Mucosa of descending colon (tissue), 3 donors: ENCODE measurements at places on chromosomes 3 and 15. TPM values are rescaled to one million over a fixed set of nuclear protein-coding genes. Genes with fewer than 3 reads are reported as not detected.
A peak's percentile ranks its signal among the peaks of the same experiment; 100 is the strongest.

DNA sequence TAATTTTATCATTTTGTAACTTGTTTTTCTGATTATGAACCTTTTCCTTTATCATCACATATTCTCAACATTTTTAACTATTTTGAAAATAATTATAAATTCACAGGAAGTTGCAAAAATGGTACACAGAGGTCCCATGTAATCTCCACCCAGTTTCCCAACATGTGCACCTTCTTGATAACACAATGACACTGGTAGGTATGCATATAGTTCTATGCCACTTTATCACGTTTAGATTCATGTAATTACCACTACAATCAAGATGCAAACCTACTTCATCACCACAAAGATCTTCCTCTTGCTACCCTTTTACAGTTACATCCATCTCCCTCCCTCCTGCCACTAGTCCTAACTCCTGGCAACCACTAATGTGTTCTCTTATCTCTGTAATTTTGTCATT lies 413.9 kb downstream of the SHQ1 start:
- DNase-seq = no peak

DNA sequence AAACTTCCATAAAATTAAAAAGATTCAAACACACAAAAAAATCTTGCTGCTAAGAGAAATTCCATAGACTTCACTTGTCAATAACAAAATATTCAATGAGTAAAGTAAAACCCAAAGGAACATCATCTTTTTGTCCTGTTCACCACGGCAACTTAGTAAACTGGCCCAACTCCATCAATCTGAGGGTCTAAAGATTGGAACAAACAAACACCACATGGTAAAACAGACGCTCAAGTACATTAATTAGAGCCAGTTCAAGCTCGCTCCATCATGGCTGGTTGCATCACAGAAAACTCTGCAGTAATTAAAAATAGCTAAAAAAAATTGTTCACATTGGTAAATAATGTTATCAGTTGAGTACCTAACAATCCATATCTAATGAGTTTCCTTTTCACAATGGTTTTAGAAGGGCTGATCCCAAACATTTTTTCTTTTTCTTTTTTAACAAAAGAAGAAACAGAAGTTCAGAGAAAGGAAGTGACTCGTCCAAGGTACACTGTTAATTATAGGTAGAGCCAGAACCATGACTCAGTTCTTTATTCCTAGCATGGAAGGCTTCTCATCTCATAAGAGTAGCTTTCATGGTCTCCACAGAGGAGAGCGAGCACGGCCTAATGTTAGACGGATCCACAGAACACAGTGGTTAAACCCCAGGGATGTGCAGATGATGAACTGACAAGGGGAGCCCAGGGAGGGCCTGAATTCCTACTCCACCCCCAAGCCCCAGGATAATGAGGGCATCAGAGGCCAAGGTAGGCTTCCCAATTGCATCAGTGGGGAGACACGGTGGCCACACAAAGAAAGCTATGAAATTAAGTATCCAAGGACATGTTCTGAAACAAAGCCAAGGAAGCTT lies 79.2 kb upstream of the ARHGEF3 start:
- no peak for DNase-seq

- peak; percentile 18 for DNase-seq
These were observed 987 bp downstream of the PRTG start for GRCh38 chr15:55741833-55742497.

DNA sequence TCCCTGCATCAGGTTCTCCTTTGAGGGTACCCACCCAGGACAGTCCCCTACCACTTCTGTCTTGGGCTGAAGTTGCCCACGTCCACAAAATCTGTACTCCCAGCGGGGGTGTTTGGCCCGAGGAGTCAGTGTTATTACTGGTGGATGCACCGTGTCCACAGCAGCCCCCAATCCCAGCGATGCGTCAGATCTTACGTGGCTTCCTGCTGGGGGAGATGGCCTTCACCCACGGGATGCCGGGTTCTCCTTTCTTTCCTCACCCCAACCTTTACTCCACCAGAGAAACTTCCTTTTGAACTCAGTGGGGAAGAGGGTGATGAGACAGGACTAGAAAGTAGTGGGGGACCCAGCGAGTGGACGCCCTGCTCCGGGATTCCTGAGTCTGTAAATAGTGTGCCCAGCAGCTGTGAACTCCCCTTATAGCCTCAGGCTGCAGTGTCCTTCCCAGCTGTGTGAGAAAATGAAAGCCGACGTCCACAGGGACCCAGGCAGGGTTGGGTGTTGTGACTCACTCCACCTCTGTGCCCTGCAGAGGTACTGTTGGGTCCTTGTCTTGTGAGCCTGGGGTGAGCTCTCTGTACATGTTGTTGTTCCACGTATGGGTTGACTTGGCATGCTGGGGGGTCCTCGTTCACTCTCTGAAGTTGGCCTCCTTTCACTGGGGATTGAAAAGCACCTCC lies 31.5 kb downstream of the CRTAP start:
- no peak for DNase-seq

HIGD2B gene
- total RNA-seq = not detected

DNA sequence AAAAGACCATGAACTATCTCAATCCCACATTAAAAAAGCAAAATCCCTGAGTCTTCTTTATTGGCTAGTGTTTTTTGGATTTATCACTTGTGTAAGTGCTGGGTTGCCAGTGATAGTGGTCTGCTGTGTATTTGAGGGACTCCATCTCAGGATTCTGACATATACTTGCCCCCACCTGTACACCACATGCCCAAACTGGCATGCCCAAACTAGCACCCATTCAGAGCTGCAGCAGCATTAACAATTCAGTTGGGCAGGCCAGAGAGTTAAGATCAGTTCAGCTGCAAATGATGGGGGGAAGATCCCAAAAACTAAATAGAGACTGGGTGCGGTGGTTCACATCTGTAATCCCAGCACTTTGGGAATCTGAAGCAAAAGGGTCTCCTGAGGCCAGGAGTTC lies 6.3 kb upstream of the TIPIN start:
- no peak for DNase-seq

- no peak for DNase-seq
These were observed 28.1 kb downstream of the PARP16 start for GRCh38 chr15:65258375-65259262.

GRCh38 chr3:188051801-188052168 lies 102.2 kb upstream of the LPP start:
- DNase-seq = no peak

GRCh38 chr15:64912379-64913325 lies 950 bp downstream of the ANKDD1A start:
- no peak for DNase-seq

DNA sequence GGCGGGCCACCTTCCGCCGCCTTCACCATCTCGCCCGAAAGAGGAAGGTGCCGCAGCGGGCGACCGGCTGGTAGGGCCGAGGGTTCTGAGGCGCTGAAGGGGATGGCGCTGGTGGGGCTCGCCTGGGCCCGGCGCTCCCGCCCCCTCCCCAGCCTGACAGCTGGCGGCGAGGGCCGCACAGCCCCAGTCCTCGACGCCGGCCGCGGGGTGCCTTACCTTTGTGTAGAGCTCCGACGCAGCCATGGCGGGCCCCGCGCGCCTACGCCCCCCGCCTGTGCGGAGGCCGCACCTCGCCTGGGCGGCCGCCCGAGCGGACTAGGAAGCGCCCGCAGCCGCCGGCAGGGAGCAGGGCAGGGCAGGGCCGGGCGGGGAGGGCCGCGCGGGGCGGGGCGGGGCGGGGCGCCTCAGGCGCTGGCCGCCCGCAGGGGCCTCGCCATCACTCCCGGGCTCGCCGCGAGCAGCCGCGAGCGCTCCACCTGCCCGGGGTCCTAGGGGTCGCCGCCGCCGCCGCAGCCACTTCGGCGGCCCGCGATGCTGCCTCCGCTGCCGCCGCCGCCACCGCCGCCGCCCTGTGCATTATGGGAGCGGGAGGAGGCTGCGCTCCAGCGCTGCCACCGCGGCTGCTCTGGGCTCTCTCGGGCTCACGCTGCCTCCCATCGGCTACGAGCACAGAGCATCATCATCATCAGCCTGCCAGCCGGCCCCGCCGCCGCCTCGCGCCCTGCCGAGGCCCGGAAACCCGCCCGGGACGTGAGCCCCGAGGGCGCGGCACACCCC lies at the start of gene MYO5A:
MYO5A (minus strand) TSS at position 317 of the 777 bp plus-strand sequence; CDS start at position 243, 74 bp downstream.
- DNase-seq = peak; percentile 61

NUP210 gene
- 8.1 TPM for total RNA-seq

DNA sequence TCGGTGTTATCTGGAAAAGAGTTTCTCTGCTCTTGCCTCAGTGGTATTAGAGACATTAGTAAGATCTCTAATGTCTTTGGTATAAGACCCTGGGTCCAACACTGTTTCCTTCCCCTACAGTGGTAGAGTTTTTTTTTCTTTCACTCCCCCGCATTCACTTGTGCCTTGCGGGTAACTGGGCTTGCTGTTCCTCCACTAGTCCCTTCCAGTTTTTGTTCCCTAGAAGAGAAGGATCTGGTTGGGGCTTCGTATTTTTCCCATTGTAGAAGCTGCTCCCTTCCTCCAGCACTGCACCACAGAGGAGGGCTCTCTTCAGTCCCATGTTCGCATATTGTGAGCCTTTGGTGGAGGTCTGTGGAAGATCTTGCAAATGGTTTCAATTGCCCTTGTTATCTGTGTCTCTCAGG lies 13.7 kb downstream of the CTDSPL2 start:
- DNase-seq = no peak

- DNase-seq = no peak
These were observed 249.1 kb downstream of the PLCL2 start for GRCh38 chr3:17133632-17134545.

DNA sequence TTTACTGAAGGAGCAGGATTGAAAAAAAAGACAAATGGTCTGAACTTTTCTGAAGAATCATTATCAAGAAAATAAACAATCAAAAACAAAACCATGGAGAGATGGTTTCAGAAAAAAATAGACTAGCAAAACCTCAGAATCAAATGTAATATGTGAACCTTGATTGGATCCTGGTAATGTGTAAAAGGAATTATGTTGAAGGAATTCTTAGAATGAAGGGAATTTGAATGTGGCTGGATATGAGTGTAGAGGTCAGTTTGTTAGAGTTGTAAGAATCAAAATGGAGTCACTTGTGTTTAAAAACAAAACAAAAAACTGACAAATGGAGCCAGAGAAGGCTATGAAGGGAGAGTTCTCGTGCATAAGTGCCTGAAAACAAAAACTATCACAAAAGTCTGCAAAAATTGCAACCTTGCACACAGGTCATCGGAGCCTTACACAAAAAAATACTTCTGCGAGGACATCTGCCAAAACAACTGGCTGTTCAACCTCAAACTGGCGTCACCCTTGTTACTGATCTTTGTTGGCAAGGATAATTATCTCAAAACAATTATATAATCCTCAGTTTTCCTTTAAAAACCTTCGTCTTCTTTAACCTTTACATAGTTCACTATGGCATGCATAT lies 19.1 kb upstream of the ATP13A3 start:
- DNase-seq = no peak

RGMA gene
- 88.4 TPM for total RNA-seq

ACTR8 gene
- total RNA-seq = 34.1 TPM

DNAJA4 gene
- 33.8 TPM for total RNA-seq

- no peak for DNase-seq
These were observed 82.4 kb upstream of the VGLL4 start for GRCh38 chr3:11726146-11726545.

DNA sequence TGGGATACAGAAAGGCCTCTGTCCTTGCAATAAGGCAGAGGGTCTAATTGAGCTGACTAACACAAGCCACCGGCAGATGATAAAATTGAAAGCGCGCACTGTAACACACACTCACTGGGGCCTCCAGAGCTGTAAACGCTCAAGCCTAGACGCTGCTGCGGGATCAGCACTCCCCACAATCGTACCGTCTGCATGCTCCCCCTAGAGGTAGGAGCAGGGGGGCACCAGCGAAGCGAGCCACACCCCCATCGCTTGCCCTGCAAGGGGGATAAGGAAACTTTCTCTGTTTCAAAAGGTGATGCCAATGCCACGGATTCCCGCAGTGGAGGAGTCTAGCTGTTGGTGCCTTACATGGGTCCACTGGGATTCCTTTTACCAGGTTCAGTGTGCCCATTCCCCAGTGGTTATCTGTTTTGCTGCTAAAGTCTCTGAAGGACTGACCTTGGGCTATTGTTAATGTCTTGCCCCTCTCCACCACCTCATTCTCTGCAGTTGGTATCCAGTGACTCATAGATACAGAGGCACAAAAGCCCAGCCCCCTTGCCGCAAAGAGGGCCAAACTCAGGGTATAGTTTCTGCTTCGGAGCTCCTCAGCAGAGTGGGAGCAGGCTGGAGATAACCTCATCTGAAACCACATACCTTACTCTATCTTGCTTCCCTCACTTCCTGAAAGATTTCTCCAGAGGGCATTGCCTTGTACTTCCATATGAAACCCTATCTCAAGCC lies 139.3 kb upstream of the KBTBD8 start:
- no peak for DNase-seq

SLC28A2 gene
- total RNA-seq = 2.6 TPM

SMCO1 gene
- not detected for total RNA-seq

DNA sequence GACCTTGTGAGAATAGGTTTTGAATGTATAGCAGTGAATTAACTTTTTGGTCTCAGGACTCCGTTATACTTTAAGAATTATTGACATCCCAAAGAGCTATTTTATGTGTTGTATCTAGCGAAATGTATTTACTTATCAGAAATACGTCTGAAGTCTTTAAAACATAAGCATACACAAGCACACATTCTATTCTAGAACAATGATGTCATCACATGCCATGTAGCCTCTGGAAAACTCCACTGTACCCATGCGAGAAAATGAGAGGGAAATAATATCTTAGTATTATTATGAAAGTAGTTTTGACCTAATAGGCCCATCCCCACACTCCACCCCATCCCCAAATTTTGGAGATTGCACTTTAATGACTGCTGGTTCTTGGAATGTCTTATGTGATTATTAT lies 1.5 kb downstream of the POLR2M start:
- no peak for DNase-seq
